ENCODE measurements at places on chromosomes 6 and 20.
A peak's percentile ranks its signal among the peaks of the same experiment; 100 is the strongest.

DNA sequence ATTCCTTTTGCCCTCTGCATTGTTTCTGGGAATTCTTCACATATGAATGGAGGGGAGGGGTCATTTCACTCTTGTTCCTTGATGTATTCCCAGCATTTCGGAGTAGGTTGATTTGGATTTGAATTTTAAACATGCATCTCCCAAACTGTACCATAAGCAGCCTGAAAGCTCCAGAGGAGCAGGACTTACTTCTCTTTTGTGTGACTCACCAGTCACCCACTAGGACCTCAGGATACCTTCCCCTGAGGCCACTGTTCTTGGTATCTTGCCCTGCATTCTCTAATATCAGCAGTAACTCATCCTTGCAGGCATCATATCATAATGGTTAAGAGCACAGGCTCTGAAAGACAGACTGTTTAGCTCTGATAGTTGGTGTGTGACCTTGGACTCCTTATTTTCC, 703 bp downstream of the MRPL2 start:
- DNase-seq: peak; percentile 42

DNA sequence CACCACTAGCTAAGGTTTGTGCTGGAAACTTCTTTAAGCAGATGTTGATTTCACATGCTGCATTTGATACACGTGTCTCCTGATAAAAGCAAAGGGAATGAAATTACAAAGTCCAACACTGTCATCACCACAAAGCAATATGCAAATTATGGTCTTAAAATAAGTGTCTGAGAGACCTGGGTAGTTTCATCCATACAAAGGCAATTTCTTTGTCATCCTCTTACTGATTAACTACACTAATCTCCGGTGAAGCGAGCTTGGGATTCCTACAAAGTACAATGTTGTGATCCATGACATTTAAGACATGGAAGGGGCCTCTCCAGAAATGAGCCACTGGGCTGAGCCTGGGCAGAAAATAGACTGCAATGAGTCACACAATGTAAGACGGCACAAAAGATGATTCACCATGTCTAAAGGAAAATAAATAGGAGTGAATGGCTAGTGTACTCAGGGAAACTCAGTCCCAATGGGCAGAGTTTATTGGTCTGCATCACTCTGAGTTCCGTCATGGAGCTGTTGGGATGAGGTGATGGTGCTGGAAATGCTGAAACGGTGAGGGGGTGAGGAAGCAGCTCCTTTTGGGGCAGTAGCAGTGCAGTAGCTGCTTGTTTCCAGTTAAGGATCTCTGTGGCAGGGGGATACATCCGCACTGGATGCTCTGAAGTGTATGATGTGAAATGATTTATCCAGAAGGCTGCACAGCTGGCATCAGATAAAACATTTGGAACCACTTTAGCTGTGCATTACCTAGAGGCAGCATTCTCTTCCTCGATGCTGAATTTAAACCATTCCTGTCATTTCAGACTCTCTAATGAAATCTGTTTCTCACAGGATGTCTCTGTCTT, 103.3 kb downstream of the IBTK start:
- DNase-seq: peak; percentile 81

- DNase-seq: no peak
Measured at GRCh38 chr20:17491041-17491440, 40.1 kb downstream of the BFSP1 start.

DNA sequence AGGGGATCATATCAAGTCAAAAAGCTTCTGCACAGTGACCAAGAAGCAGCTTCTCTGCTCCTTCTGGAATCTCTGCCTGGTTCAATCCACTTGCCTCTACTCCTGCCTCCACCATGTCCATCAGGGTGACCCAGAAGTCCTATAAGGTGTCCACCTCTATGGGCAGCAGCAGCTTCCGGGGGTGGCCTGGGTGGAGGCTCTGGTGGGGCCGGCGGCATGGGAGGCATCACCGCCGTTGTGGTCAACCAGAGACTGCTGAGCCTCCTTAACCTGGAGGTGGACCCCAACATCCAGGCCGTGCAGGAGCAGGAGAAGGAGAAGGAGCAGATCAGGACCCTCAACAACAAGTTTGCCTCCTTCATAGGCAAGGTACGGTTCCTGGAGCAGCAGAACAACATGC, 159.3 kb downstream of the PRKN start:
- DNase-seq: no peak

GRCh38 chr6:43623880-43624785, 4.9 kb downstream of the GTPBP2 start:
- no peak for DNase-seq

All from trophoblast cell (in vitro differentiated cells and primary cell).